HT1080 (cell line): ENCODE measurements at places on chromosomes 5 and 9.

DNA sequence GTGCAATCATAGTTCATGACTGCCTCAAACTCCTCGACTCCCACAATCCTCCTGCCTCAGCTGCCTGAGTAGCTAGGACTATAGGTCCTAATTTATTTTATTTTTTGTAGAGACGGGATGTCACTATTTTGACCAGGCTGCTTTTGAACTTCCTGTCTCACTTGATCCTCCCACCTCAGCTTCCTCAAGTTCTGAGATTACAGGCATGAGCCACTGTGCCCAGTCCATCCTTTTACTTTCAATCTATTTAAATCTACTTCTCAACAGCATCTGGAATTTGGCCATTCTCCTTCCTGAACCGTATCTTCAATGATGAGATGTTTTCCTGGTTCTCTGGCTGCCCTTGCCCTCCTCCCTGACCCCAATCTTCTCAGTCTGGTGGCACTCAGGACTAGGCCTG is 12.2 kb upstream of the GRIN1 start:
- DNase-seq, result no peak

- DNase-seq, result no peak
Observed at GRCh38 chr5:63962279-63962678, at the start of gene HTR1A. Gene HTR1A, minus strand, starts transcription at chr5:63962445. Its CDS starts 726 bp downstream, at chr5:63961719.

GRCh38 chr5:167944121-167944852 is 347.2 kb upstream of the WWC1 start:
- no peak for DNase-seq

DNA sequence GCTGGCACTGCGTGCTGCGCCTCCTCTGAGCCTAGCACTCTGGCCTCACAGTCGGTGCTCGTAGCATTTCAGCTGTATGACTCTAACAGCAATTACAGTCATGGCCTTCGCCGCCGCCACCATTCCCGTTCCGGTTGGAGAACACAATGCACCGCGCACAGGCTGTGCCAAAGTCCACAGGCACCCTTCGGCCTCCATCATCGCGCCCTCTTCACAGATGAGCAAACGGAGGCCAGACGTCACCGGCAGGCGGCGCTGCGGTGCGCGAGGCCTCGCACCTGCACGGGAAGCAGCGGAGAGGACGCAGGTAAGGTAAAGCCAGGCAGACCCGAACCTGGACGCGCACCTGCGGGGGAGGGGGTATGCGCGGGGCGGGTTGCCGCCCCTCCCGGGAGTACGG is 128.9 kb downstream of the BARX1 start:
- no peak for DNase-seq

GRCh38 chr5:59863777-59864176 is 29.7 kb downstream of the PDE4D start:
- peak; percentile 29 for DNase-seq

DNA sequence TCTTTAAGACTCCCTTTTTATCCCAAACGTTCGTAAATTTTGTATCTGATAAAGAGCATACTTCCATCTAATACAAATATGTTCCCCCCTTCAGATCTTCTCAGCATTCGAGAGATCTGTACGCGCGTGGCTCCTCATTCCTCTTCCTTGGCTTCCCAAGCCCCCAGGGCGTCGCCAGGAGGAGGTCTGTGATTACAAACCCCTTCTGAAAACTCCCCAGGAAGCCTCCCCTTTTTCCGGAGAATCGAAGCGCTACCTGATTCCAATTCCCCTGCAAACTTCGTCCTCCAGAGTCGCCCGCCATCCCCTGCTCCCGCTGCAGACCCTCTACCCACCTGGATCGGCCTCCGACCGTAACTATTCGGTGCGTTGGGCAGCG is 19.9 kb downstream of the CDKN2A start:
- no peak for DNase-seq

DNA sequence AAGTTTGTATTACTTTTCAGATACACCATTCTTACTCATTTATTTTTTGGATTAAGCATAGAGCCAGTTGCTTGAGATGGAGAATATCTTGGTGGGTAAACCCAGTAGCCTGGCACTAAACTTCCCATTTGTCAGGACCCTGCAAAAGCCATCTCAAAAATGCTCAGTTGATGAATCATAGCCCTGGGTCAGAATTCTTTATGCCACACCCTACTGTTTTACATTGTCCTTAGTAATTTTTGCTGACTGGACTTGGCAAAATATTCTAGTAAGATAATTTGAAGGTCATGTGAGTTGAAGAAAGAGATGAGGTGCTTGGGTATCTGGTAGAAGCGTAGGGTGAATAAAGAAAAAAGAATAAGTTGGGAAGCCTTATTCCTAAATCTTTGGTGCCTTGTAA is 50.7 kb downstream of the C7 start:
- peak; percentile 64 for DNase-seq

GRCh38 chr9:89605465-89606048 is 745 bp downstream of the GADD45G start:
- DNase-seq, result no peak

GRCh38 chr5:122093415-122094180 is 15.5 kb upstream of the LOX start:
- DNase-seq, result no peak

DNA sequence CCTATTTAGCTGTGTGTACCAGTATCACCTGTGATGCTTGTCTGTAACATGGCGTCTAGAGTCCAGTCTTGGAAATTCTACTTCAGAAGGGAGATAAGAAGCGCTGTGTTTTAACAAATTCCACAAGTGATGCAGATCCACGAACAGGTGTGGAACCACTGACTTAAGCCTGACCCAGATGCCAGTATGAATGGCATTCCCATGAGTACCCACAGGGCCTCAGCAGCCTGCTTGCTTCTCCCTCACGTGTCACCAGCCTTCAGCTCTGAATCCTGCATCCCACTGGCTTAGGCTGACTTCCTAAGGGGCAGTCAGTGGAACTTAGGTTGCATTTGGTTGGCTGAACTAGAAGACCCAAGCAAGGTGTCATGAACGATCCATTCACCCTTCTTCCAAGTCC is 8.5 kb upstream of the DENND1A start:
- DNase-seq, result no peak

DNA sequence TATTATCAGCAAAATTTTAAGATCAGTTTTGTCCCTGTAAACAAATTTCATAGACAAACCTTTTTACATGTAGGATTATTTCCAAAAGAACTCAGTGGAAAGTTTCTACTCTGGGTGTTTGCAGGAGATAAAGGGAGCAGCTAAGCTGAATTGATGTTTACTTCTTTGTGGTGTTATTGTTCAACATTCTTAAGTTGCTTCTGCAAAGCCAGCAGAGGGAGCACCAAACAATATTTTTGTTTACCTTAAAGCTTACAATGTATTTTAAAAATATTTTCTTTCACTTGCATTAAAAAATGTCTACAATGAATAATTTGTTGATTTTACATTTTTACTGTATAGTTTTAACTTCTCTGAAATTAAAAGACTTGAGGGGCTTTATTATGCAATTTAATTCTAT is 135.4 kb downstream of the ATG10 start:
- DNase-seq, result no peak
